ENCODE measurements at places on chromosomes 5 and 9. TPM values are rescaled to one million over a fixed set of nuclear protein-coding genes. Genes with fewer than 3 reads are reported as not detected.

Gene NSG2
- 4.8 TPM for total RNA-seq

Gene AGTPBP1
- 43.3 TPM for total RNA-seq

Gene ZFP37
- 3.5 TPM for total RNA-seq

Gene OR1Q1
- not detected for total RNA-seq

Gene TLN1
- total RNA-seq, result 399 TPM

Gene MAMDC2
- total RNA-seq, result 27.8 TPM

Gene NMUR2
- total RNA-seq, result not detected

Gene HTR1A
- total RNA-seq, result not detected

Gene MSMP
- total RNA-seq, result not detected

Gene ADAMTSL1
- total RNA-seq, result 15.2 TPM

Gene DMGDH
- total RNA-seq, result 1.8 TPM

Gene SMIM23
- total RNA-seq, result not detected

Gene CTNNAL1
- 15.6 TPM for total RNA-seq

Gene SOX30
- not detected for total RNA-seq

Gene S1PR3
- total RNA-seq, result 12.5 TPM

Gene FBP2
- not detected for total RNA-seq

Gene LECT2
- total RNA-seq, result not detected

Gene CDKN2B-AS1
- 1.4 TPM for total RNA-seq

Gene NKD2
- total RNA-seq, result not detected

Gene COL27A1
- total RNA-seq, result 9.4 TPM

Gene APBA1
- total RNA-seq, result 11.7 TPM

Gene LPAR1
- 19.9 TPM for total RNA-seq
